Mucosa of gallbladder (tissue), 1 donor: ENCODE measurements at places on chromosomes 4 and X. TPM values are rescaled to one million over a fixed set of nuclear protein-coding genes. Genes with fewer than 3 reads are reported as not detected.

The COX7B2 gene
- total RNA-seq, result not detected

The TGIF2LX gene
- total RNA-seq, result not detected

GRCh38 chrX:135086197-135086854 is 34.0 kb downstream of the ETDB start:
- peak; percentile 35 for DNase-seq

The PABPC1L2A gene
- total RNA-seq, result not detected

- no peak for DNase-seq
Observed at GRCh38 chr4:174213731-174214100, 69.8 kb downstream of the FBXO8 start.

GRCh38 chr4:86055898-86056297 is 304.0 kb downstream of the MAPK10 start:
- DNase-seq, result no peak

The SORCS2 gene
- 1.7 TPM for total RNA-seq

DNA sequence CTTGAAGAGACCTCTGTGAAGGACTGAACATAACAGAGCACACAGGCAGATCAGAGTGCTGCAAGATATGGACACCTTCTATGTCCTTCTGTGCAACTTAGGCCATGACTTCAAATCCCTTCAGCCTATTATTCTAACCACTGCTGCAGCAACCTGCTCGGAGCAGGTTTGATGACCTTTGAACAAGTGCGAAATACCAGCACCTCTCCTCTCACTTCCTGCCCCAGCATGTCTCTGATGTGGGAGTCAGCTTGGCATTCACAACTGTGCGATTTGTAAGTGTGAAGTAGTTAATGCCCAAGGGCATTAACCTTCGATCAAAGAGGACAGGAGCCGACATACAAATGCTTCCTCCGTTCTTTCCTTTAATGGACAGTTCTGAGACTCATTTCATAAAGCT is 1.6 kb upstream of the EXOC1 start:
- DNase-seq, result peak; percentile 35

GRCh38 chr4:4913147-4913561 is 53.7 kb downstream of the MSX1 start:
- no peak for DNase-seq

The AWAT2 gene
- not detected for total RNA-seq

DNA sequence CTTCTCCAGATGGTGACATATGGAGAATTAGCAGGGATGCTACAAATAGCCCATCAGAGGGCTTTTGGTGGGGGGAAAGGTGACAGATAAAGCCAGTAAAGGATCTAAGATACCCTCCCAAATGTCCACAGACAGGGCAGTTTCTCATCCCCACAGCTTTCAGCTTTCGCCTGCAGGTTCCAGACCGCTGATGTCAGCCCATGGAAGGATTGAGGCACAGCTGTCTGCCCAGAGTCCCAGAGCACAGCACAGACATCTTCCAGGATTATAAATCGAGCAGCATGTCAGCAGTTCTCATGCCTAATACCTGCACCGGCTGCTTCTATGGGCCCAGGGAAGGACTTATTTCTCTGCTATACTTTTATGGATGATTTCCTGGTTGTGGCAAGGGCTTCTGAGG is 96.7 kb upstream of the MXRA5 start:
- no peak for DNase-seq

The EDNRA gene
- total RNA-seq, result 9.7 TPM

DNA sequence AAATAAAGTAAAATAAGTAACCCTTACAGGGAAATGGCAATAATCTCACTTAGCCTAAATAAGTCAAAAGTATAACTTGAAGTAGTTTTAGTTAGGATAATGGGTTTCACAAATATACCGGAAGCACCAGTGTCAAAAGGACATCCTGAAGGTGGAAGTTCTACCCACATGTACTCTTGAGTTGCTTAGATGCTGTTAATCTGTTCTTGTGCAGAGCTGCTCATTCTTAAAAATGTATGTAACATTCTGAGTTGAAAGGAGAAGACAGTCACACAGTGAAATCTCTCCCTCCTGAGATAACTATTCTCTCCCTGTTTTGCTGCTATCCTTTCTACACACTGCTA is 11.2 kb upstream of the CCNG2 start:
- DNase-seq, result no peak

- DNase-seq, result no peak
Observed at GRCh38 chr4:104906276-104906675, 240.4 kb upstream of the TET2 start.
